NCI-H446 (cell line): ENCODE measurements at places on chromosomes 5 and 9.

- DNase-seq: no peak
Measured at GRCh38 chr9:111253742-111254437, 76.1 kb downstream of the OR2K2 start.

DNA sequence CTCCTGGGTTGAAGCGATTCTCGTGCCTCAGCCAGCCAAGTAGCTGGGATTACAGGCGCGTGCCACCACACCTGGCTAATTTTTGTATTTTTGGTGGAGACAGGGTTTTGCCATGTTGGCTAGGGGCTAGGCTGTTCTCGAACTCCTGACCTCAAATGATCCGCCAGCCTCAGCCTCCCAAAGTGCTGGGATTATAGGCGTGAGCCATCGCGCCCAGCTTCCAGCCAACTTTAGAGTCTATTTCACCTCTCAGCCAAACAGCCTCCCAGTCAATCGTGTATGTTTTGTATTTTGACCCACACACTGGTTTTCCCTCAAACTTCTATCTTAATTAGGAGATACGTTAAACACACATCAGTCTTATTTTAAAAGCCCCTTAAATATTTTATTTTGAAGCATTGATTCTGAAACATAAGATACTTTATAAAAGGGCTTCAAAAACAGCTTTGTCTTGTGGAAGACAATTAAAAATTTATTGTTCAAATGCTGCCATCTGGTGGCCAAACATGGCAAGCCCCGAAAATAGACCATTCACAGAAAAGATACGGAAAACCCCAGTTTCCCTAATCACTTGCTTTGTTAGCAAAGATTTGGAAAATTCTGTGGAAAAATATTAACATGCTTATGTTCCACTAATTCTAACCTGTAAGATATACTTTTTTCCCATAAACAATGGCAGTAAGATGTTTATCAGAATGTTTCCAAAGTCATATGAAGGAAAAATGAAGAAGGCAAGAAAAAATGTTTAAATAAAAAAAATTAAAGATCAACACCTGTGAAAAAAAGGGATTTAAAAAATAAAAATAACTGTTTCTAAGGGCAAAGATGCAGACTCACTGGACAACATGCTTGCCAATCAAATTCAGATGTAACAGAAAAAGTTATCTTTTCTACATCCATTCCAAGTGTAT lies 33.1 kb downstream of the APTX start:
- DNase-seq: peak; percentile 43

DNA sequence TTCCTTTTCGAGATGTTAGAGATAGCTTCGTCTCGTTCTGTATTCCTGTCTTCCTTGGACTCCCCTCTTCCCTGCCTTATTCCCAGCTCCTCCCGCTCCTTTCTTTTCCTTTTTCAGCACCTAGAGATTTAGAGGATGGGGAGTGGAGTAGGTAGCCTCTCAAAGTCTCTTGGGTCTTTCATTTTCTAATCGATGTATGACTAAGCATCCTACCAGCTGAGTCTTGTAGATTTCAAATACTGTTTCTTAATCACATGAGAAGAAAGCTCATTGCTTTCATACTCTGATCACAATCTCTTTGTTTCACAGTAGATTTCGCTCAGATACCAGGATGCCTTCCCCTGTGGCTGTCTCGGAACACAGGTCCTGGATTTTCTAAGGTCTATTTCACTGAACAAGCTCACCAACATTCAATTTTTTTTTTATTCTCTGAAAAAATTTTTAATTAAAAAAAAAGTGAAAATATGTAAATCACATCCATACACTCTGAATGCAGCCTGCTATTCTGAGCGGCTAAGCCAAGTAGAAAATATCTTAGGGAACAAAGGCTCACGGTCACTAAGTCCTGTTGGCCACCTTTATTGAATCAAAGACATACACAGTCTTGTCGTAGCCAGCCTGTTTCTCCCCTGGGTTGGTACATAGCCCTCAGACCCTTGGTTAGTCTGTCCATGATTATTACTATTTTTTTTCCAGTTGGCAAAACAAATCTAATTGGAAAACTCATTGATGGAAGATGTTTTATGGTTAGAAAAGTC lies 413.8 kb downstream of the KDM4C start:
- no peak for DNase-seq

DNA sequence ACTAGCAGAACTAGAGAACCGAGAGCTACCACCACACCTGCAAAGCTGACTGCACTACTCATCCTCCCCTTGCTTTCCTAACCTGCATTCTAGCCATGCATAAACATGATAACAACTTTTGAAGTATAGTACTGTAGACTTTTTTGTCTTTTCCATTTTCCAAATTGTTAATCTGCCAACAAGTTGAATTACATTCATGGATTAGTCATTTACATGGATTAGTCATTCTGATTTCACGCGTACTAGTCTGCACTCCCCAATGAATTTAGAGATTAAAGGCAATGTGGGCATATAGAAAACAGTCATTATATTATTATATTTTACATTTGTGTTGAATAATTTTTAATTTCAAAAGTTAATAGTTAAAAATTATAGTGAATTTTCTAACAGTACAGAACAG lies 81.4 kb downstream of the EDIL3 start:
- DNase-seq: no peak

DNA sequence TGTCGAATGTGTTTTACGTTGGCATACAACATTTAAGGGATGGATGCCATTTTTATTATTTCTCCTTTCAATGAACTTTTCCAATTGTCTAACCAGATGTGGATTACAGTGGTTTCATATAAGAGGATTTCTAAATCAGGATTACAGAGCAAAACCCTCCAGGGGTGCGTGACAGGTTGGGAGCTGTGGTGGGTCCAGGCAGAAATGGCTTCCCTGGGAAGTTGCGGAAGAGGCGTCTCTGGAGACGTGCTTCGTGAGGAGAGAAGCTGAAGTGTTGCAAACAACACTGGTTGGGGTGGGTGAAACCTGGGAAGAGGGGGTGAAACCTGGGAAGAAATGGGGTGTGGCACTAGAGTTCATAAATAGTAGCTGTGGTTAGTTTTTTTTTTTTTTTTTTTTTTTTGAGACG lies 4.5 kb upstream of the RPL26L1 start:
- DNase-seq: no peak
